ENCODE measurements at places on chromosomes 7 and 10.

GRCh38 chr7:140448781-140449480 is 30.4 kb downstream of the MKRN1 start:
- H3K27me3 ChIP-seq, result no peaks in the 10 kb centered on the region
- no peaks in the 10 kb centered on the region for H3K4me1 ChIP-seq
- H3K27ac ChIP-seq, result no peak overlapping the region
- peaks cover 18% of the 10 kb centered on the region for H3K36me3 ChIP-seq
- H3K4me3 ChIP-seq, result no peak overlapping the region

GRCh38 chr10:88158526-88159122 is 295.2 kb downstream of the PTEN start:
- H3K27ac ChIP-seq, result peak overlapping the region; percentile 7
- no peaks in the 10 kb centered on the region for H3K27me3 ChIP-seq
- peaks cover 16% of the 10 kb centered on the region for H3K4me1 ChIP-seq
- H3K4me3 ChIP-seq, result no peak overlapping the region
- DNase-seq, result no peak

DNA sequence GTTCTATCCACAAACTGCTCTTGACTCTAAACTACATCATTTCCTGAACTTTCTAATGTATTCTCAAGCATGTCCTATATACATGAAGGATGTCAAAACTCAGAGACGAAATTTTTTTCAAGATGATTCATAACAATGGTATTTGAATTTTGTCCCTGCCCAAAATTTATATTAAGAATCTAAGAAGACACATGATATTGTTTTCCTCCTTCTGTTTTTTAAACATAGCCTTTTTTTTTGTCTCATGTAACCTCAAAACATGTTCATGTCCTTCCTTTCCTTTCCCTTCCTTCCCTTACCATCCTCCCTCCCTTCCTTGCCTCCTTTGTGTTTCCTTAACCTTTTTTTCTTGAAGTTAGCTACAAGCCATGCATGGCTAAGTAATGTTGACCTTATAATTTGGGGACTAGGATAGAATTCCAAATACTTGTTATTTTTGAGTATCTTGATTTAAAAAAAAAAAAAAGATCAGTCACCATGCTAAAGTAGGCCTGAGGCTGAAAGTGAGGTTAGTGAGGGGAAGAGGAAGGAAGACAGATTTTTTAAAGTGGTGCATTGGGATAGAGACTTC is 163.0 kb downstream of the SUGCT start:
- no peaks in the 10 kb centered on the region for H3K4me1 ChIP-seq
- H3K4me3 ChIP-seq, result no peak overlapping the region
- DNase-seq, result no peak
- H3K27ac ChIP-seq, result no peak overlapping the region
- no peaks in the 10 kb centered on the region for H3K36me3 ChIP-seq

DNA sequence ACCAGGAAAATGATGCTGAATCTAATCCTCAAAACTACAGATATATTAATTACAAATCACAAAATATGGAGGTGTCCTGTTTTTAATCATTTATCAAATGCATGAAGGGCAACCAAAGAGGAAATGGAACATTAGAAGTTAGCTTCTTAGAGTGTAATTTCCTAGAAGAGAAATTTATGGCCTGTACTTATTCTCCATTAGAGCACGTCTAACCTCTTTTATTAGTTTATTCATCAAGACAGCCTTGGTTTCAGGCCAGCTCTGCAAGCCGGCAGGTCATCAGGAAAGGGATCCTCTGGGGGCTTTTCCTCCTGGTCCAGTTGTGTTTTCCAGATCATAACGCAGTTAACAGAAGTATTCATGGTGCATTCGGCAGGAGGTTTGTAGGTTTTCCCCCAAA is 517.6 kb downstream of the KCNMA1 start:
- no peaks in the 10 kb centered on the region for H3K27me3 ChIP-seq
- H3K4me1 ChIP-seq, result no peaks in the 10 kb centered on the region
- H3K27ac ChIP-seq, result no peak overlapping the region
- H3K36me3 ChIP-seq, result no peaks in the 10 kb centered on the region

GRCh38 chr7:134755422-134756022 is 23.9 kb upstream of the CALD1 start:
- H3K4me3 ChIP-seq, result no peak overlapping the region
- DNase-seq, result no peak
- no peaks in the 10 kb centered on the region for H3K36me3 ChIP-seq

DNA sequence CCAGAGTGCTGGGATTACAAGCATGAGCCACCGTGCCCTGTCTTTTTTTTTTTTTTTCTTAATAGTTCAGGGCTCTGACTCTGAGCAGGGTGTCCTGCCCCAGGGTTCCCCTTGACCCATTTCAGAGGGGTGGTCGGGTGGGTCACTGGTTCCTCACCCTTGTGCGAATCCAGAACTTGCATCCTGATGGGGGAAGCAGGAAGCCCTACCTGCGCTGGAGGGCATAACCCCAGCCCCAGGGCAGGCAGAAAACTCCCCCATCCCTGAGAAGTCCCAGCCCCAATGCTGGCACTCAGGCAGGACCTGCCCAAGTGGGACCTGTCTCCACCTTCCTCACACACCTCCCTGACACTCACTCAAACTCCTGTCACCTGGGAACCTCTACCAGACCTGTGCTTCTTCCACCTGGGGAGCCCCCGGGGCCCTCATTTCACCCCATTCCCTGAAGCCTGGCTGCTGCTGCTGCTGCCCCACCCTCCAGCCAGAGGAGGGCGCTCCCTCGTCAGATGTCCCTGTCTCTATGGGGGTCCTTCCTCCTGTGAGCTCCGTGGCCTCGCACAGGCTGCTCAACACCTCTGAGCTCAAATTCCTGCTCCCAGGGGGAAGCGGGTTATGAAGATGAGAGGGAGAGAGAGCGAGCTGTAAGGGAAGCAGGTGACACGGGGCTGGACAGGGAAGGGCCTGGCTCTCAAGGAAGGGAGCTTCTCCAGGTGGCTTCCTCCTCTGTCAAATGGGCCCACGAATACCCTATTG is 15.1 kb upstream of the ZNF273 start:
- peaks cover 9% of the 10 kb centered on the region for H3K4me1 ChIP-seq
- peaks cover 23% of the 10 kb centered on the region for H3K27me3 ChIP-seq
- peak; percentile 77 for DNase-seq
- no peak overlapping the region for H3K27ac ChIP-seq

DNA sequence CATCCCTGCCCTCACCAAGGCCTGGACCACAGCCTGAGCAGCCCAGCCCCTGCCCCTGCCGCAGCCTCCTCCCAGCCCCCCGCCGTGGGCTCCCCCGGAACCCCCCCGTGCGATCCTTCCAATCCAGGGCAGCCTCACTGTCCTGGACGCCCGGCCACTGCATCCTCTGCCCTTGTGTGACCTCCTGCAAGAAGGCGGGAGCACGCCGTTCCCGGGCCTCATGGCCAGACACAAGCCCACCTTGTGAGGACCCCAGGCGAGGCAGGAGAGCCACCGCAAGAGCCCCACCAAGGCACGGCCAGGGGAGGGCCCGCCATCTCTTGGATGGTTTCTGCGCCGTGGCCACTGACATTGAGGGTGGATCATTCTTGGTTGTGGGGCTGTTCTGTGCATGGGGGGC is 7.8 kb upstream of the LFNG start:
- peaks cover 52% of the 10 kb centered on the region for H3K4me1 ChIP-seq
- no peaks in the 10 kb centered on the region for H3K36me3 ChIP-seq
- no peaks in the 10 kb centered on the region for H3K27me3 ChIP-seq
- no peak for DNase-seq
- H3K4me3 ChIP-seq, result peak overlapping the region; percentile 33

DNA sequence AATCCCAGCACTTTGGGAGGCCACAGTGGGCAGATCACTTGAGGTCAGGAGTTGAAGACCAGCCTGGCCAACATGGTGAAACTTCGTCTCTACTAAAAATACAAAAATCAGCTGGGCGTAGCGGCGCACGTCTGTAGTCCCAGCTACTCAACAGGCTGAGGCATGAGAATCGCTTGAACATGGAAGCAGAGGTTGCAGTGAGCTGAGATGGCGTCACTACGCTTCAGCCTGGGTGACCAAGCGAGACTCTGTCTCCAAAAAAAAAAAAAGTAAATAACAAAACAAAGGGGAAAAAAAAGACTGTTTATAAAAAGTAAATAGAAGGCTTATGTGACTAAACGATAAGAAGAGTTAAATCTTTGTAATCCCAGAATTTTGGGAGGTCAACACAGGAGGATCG is 15.0 kb upstream of the DNMBP start:
- H3K4me3 ChIP-seq, result no peak overlapping the region
- no peaks in the 10 kb centered on the region for H3K4me1 ChIP-seq
- H3K27ac ChIP-seq, result no peak overlapping the region
- H3K27me3 ChIP-seq, result no peaks in the 10 kb centered on the region
- DNase-seq, result no peak

DNA sequence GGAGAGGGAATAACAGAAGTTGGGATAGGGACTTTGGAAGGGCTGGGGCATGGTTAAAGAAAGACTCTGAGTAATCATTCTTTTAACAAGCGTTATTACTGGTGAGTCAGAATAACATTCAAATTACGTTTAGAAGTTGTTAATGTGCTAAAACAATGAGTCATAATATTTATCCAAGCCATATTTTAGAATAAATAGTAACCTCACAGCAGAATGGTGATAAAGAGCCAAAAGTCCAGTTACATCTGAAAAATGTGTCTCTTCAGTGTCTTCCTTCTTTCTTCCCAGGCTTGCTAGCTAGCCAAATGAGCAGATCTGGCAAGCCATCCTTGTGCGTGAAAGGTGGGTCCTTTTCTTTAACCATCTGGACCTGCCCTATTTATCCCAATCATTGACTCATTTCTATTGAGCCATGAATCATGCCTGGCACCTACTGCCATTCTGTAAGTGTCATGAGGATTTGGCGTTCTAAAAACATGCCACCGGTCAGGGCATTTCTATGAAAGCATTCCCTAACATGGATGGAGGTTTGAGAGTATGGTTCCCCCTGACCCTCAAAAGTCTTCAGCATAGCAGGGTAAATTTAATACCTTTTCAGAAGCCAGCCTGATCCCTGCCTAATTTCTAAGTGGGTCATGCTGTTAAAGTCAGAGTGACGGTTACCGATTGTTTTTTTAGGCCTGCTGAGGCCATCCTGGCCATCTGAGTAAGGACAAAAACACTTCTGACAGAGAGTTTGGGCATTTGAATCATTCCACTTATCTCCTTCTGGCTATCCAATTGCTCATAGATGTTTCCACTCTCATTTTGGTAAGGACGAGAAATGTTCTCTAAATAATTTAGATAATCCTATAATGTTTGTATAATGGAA is 26.9 kb downstream of the MYPN start:
- no peak overlapping the region for H3K4me3 ChIP-seq
- no peaks in the 10 kb centered on the region for H3K27me3 ChIP-seq
- no peak for DNase-seq
- no peaks in the 10 kb centered on the region for H3K36me3 ChIP-seq
- H3K27ac ChIP-seq, result no peak overlapping the region

GRCh38 chr7:15236952-15237351 is 324.9 kb downstream of the AGMO start:
- no peak overlapping the region for H3K27ac ChIP-seq
- H3K36me3 ChIP-seq, result no peaks in the 10 kb centered on the region
- DNase-seq, result no peak

DNA sequence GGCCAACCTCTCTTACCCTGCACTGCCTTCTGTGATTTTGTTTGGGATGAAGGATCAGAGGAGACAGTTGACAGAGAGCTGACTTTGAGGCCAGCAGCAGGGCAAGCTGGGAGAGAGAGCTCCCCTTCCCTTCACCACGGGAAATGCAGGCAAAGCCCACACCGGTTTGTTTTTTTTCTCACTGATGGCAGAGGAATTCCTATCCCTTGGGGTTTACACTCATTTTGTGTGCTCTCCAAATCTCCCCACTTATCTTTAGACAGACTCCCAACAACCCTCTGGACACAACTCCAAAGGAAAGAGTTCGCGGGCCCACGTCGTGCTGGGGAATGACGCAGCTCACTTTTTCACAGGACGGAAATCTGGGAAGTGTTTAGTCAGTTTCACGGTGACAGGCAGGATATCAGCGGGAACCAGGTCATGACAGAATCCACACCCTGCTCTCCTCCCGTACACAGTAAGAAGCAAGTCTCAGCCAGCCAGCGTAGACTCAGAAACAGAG is 68.3 kb upstream of the FAM171A1 start:
- no peaks in the 10 kb centered on the region for H3K4me1 ChIP-seq
- H3K27ac ChIP-seq, result peak overlapping the region; percentile 68
- DNase-seq, result no peak
- H3K4me3 ChIP-seq, result peak overlapping the region; percentile 26
- no peaks in the 10 kb centered on the region for H3K27me3 ChIP-seq

DNA sequence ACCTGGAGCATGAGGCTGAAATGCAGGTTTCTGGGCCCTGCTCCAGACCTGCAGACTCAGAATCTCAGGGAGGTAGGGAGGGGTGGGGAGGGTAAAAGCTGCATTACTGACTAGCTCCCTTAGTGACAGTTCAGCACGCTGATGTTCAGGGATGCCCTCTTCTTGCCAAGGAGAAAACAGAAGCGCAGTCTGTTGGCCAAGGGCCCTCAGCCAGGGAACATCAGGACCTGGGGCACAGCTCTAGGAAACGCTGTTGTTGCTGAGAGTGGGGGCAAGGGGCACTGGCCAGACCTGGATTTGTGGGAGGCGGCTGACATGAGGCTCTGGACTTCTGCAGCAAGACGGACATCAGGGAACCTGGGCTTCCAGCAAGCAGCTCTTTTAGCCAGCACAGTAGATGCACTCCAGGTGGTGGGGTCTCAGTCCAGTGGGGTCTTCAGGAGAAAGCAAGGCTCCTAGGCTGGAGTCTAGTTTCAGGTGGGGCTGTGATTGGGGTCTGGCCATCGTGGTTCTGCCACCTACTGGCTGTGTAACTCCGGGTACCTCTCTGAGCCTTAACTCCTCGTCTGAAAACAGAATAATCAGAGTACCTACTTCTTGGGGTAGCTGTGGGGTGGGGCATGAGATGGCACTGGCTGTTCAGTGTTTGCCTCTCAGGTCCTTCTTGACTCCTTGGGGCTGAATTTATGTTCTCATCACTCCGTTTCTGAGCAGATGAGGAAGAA is 72.9 kb upstream of the PRLHR start:
- no peaks in the 10 kb centered on the region for H3K27me3 ChIP-seq
- no peaks in the 10 kb centered on the region for H3K36me3 ChIP-seq
- H3K27ac ChIP-seq, result no peak overlapping the region
- DNase-seq, result no peak
- peaks cover 8% of the 10 kb centered on the region for H3K4me1 ChIP-seq

GRCh38 chr10:43304687-43305333 is 37.9 kb upstream of the RASGEF1A start:
- peak overlapping the region; percentile 40 for H3K27ac ChIP-seq
- peaks cover 23% of the 10 kb centered on the region for H3K4me1 ChIP-seq
- peak overlapping the region; percentile 47 for H3K4me3 ChIP-seq
